ENCODE measurements at places on chromosomes 13 and 19. TPM values are rescaled to one million over a fixed set of nuclear protein-coding genes. Genes with fewer than 3 reads are reported as not detected.

GRCh38 chr13:43758834-43759233 lies 27.9 kb downstream of the ENOX1 start:
- DNase-seq, result no peak

DNA sequence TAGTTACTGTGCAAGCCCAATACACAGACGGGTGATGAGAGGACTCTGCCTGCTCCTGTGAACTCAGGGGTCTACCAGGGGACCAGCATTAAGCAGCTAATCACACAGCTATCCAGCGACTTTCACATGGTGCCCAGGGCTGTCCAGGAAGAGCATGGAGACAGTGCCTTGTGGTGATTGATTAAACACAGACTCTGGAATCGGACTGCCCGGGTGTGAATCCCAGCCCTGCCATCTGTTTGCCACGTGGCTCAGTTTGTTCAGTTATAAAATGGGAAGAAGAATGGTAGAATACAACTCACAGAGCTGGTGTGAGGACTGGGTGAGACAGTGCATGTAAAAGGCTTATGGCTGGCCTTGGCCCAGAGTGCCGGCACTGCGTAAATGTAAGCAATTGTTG lies 42.1 kb upstream of the NPAS1 start:
- DNase-seq, result no peak

DNA sequence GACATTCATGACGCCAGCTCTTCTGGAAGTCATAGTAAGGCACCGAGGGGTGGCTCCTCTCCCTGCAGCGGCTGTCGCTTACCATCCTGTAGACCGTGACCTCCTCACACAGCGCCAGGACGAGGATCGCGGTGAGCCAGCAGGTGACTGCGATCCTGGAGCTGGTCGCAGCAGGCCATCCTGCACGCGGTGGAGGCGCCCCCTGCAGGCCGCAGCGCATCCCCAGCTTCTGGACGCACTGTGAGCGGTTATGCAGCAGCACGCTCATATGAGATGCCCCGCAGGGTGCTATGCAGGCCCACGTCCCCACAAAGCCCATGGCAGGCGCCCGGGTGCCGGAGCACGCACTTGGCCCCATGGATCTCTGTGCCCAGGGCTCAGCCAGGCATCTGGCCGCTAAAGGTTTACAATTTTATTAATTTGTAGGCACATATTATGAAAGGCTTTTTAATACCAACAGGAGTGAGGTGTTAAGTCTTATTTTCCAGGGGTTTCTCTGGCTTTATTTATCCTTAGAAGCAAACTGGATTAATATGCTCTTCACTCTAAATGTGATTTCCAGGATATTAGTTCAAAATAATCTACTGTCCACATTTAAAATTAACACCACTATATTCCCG lies 35.6 kb upstream of the PSPC1 start:
- no peak for DNase-seq

GRCh38 chr19:56687031-56687430 lies 15.5 kb upstream of the ZNF835 start:
- no peak for DNase-seq

DNA sequence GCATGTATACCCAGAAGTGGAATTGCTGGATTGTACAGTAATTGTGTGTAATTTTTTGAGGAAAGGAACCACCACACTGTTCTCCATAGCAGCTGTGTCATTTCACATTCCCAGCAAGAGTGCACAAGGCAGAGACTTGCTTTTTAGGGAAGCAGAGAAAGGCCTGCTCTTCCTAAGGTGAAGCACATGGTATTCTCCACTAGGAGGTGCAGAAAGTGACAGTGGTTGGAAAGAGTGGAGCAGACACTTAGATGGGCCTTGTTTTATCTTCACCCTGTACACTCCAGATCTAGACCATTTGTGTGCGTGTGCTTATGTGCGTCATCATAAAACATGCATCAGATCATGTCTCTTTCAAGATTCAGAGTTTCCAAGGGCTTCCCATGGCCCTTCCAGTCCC lies 35.0 kb downstream of the FAM124A start:
- no peak for DNase-seq

DAND5 gene
- not detected for total RNA-seq

SIGLECL1 gene
- not detected for total RNA-seq

All from sciatic nerve (tissue), 2 donors.